Ecto neural progenitor cell (in vitro differentiated cells): ENCODE measurements at places on chromosomes 6 and 20.

GRCh38 chr6:142784344-142784743, 160.6 kb downstream of the HIVEP2 start:
- DNase-seq, result no peak

DNA sequence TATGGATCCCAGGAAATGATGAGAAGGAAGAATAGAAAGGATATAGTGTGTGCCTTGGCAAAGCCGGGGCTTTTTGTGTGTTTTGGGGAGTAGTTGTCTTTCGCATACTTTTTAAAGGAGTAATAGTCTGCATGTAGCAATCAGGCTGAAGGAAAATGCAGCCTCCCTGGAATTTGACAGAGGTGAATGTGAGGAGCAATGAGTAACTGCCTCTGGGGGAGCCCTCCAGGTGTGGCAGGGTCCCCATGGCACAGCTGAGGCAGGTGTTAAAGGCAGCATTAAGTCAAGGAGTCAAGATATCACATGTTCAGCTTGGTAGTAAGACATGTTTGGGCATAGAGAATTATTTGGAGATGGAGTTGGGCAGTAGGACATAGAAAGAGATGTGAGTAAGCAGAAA, 203.1 kb downstream of the C6orf118 start:
- DNase-seq, result no peak

DNA sequence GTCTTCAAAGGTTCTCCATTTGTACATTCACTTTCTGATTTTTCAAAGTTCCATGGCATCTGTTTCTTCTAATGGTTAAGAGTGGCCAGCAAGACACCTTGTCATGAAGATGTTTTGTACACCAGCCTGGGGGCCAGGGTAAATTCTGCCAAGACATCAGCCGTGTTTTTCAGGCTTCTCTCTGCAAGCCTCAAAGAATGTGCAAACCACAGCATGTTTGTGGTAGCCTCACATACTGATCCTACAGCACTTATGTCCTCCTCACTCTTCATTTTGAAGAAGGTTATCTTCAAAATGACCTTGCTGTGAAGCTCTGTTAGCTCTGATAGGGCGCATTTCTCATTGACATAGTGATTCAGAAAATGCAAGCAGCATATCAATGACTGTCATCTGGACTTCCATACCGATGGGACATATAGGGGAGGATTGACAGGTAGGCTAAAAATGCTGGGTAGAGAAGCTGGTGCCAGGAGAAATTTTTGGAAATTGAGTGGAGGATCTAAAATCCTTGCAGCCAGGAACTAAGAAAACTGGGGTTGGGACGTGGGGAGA, 59.3 kb upstream of the SPTLC3 start:
- DNase-seq, result no peak

- no peak for DNase-seq
Measured at GRCh38 chr6:169041078-169041477, 212.6 kb downstream of the THBS2 start.

DNA sequence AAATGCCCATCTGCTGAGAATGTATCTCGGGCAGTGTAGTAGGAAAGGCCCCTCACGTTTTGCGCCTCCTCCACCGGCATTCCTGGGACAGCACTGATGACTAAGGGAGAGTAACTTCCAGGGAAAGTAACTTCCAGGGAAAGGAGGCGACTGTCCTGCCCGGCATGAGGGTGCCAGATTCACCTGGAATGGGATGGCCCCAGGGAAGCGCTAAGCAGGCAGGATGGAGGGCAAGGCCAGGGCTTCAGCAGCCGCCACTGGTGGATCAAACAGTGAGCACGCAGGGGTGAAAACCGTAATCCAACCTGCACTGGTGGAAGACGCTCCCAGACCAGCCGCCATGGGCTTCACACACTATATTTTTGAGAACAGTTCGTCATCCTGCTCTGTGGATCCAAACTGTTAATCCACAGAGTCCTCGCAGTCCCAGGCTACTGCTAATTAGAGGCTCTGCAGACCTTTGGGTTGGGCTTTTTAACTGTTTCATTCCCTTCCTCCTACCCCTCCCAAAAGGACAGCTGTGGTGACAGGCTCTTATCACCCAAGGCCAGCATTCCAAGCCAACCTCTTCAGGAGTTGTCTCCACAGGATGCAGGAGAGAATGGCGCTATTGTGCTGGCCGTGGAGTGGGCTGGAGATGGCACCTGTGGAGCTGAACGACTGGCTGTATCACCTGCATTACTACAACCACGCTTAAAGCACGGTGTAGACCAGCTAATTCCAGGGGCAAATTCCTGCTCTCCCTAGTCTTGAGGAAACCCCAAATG, 178.9 kb downstream of the DLL1 start:
- DNase-seq, result peak; percentile 30

- DNase-seq, result no peak
Measured at GRCh38 chr6:37503309-37503965, 3.7 kb upstream of the CCDC167 start.

DNA sequence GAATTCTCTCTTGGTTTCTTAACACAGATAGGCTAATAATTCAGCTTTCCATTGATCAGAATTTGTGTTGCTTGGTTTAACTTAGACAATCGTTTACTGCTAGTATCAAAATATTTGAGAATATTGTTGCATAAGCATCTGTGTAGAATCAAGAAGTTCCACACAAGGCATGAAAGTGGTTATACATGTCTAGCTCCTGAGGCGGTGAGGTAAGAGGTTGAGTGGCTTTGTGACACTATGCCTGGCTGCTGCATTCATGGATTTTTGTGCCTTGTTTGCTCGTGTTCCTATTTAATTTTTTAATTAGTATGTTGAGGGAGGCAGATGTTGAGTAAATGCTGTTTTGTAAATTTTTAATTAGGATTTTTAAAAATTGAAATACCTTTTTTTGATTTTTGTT, 10.2 kb downstream of the PKIB start:
- DNase-seq, result no peak

GRCh38 chr6:39281312-39281980, 32.8 kb downstream of the KCNK17 start:
- no peak for DNase-seq

DNA sequence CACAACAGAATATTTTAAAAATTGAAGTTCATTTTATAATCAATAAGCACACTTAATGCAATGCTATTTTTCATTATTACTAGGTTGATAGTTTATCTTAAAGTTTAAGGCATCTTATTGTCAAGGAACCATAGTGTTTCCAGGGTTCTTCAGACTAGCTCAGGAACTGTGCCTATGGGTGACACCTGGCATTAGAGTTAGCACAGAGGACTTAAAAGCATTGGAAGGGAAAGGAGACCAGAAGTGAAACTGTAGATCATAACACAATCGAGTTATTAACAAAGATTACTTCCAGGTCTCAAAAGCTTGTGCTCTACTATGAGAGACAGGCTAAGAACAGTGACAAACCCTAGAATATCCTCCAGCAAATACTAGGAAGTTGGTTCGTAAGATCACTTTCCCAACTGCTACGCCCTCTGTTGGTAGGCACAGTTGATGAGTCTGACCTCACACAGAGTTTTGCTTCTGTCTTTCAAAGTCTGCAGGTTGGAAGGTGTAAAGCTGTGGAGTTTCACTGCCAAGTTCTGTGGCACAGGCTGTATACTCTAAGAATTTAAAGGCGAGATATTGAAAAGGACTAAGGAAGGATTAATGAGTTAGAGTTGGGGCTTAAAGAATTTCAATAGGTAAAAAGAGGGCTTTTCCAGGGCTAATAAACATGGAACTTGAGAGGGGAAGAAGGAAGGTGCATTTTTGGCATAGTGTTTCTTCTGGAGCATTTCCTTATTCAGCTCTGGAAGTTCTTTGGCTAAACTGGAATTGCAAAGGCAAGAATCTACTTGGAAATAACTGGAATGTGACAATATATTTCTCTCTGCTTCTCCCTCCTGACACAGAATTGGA, 531.3 kb upstream of the JAG1 start:
- peak; percentile 60 for DNase-seq

- no peak for DNase-seq
Measured at GRCh38 chr6:20260360-20260759, 48.1 kb upstream of the MBOAT1 start.

DNA sequence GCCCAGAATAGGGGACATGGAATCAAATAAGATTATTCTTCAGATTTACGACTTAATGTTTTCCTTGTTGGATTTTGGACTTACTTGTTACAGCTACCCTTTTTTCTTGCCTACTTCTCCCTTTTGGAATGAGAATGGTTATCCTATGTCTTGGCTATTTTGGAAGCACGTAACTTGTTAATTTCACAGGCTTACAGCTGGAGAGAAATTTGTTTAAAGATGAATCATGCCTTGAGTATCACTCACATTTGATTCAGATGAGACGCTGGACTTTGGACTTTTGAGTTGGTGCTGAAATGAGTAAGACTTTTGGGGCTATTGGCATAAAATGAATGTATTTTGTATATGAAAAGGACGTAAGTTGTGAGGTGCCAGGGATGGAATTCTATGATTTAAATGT, 83.3 kb downstream of the SMPDL3A start:
- no peak for DNase-seq

- DNase-seq, result peak; percentile 58
Measured at GRCh38 chr20:45487231-45487635, 17.7 kb downstream of the WFDC2 start.

GRCh38 chr6:34412016-34412415, 13.9 kb downstream of the RPS10 start:
- no peak for DNase-seq

DNA sequence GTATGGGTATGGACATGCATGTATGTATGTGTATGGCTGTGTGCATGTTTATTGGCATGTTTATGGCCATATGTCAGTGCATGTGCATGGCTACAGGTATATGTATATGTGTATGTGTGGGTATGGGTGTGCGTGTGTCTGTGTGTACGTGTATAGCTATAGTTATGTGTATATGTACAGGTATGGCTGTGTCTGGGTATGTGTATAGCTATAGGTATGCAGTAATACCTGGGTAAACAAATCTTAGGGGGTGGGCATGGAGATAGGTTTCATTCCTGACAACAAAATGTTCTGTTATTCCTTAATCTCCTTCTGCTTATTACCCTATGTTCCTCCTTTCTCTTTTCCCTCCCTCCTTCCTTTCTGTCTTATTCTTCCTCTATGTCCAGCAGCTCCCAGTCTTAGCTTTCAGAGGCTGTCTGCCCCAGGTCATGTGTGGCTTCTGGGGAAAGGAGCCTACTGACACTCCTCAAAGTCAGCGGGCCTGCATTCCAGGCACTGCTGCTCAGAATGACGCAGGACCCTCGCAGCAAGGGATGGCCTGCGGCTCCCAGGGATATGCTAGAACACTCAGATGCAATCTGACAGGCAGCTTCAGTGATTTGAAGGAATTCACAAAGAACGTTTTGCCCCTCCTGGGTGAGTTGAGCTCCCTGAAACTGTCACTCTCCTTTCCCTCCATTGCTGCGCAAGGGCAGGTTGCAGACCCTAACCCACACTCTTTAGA, 139.3 kb upstream of the PHACTR1 start:
- DNase-seq, result peak; percentile 54

DNA sequence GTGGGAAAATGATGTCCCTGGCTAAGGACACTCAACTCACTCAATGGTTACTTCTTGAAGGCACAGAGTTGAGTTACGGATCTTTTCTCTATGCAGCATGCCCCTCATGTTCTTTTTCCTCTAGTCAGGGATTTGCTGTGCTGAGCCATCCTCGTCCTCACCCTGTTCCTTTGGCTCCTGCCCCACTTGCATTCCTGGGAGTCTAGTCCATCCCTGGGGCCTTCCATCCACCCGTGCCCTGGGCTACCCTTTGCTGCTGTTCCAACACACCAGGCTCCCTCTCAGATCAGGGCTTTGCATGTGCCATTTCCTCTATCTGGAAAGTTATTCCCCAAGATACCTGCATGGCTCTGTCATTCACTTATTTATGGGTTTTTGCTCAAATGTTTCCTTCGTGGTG, 13.3 kb upstream of the KCNG1 start:
- no peak for DNase-seq

DNA sequence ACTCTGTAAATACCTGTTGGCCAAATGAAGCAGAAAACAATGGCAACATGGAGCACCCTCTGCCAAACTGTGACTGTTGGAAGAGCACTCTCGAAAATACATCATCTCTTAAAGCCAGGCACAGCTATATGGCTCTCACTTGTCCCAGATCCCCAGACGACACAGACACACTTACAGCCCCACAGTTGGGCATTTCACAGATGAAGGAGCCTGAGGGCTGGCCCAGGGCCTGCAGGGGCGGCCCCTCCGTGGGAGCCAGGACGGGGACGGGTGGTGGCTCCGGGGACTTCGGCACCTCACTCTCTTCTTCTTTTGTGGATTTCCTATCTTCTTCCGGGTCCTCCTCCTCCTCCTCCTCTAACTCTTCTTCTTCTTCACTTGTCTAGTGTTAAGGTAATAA, 18.4 kb upstream of the MRPS10 start:
- no peak for DNase-seq

DNA sequence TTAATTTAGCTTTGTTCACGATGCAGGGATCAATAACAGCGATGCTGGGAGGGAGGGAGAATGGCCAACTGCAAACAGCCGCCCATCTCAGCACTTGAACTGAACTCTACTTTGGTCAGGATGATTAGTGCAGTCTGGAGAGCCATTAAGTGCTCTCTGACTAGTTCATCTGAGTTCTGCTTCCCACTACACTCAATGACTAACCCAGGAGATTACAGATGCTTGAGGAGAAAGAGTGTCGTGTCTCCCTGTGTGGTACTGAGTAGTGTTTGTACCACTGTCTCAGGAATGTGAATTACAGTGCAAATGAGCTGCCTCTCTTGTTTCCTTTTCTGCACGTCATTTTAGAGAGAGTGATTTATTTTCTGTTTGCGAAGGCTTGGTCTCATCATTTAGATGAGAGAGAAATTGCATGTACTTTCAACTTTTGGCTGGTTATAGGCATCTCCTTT, 23.5 kb downstream of the CARMIL1 start:
- DNase-seq, result no peak

- DNase-seq, result no peak
Measured at GRCh38 chr20:48339190-48339985, 488.4 kb downstream of the PREX1 start.

DNA sequence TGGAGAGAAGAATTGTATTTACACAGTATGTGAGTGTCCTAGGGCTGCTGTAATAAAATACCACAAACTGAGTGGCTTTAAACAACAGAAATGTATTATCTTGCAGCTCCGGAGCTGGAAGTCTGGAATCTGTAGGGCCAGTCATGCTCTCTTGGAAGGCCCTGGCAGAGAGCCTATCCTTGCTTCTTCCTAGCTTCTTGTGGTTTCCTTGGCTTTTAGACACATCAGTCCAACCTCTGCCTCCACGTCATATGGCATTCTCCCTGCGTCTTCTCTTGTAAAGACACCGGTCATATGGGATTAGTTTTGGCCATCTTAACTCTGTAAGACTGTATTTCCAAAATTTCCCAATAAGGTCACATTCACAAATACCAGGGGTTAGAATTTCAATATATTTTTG, 10.8 kb downstream of the FNDC1 start:
- DNase-seq, result no peak

GRCh38 chr6:380234-381218, 11.0 kb upstream of the IRF4 start:
- no peak for DNase-seq
